ENCODE measurements at places on chromosomes 2 and 18.
A peak's percentile ranks its signal among the peaks of the same experiment; 100 is the strongest.

GRCh38 chr2:215736653-215737290 lies 276.6 kb downstream of the MREG start:
- peak; percentile 66 for DNase-seq

GRCh38 chr2:126655500-126656430 lies at the start of gene GYPC:
Gene GYPC, plus strand, starts transcription at chr2:126656158. Its CDS starts 106 bp downstream, at chr2:126656264.
- no peak for DNase-seq

- DNase-seq: peak; percentile 62
Observed at GRCh38 chr2:36374585-36374984, 19.0 kb downstream of the CRIM1 start.

GRCh38 chr2:149986861-149987260 lies 399.3 kb upstream of the MMADHC start:
- DNase-seq: no peak

- DNase-seq: no peak
Observed at GRCh38 chr2:74372674-74373073, 7.4 kb downstream of the DCTN1 start.

- no peak for DNase-seq
Observed at GRCh38 chr2:210442457-210442856, 34.1 kb downstream of the LANCL1 start.

Measured in mammary epithelial cell (primary cell).